ENCODE measurements at places on chromosomes 7 and 10. TPM values are rescaled to one million over a fixed set of nuclear protein-coding genes. Genes with fewer than 3 reads are reported as not detected.
A peak's percentile ranks its signal among the peaks of the same experiment; 100 is the strongest.

GRCh38 chr7:45975847-45976484, 54.9 kb upstream of the IGFBP3 start:
- DNase-seq, result no peak

DNA sequence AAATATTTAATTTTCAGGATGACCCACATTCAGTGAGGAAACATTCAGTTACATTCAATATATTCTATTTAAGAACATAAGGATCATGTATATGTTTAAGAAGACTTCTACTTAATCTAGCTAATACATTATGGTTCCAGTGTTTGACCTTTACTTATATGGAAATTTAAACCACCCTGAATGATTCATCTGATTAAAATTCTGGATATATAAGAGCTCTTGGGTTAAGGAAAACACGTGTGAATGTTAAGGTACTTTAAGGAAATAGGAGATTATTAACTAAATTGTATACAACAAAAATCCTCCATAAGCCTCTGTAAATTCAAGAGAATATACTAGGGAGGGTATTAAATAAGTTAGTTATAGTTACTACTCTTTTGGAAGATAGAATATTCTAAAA, 40.9 kb downstream of the HDAC9 start:
- peak; percentile 8 for DNase-seq

DNA sequence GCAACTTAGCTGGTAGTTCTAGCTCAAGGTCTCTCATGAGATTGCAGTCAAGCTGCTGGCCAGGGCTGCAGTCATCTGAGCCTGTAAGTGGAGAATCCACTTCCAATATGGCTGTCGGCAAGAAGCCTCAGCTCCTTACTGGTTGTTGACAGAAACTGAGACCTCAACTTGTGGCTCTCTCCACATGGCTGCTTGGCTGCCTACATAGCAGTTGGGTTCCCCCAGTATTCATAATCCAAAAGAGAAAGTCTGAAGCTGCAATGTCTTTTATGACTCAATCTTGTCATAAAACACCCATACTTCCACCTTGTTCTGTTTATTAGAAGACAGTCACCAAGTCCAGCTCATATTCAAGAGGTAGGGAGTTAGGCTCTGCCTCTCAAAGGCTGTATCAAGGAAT, 334.9 kb upstream of the KMT2E start:
- no peak for DNase-seq

DNA sequence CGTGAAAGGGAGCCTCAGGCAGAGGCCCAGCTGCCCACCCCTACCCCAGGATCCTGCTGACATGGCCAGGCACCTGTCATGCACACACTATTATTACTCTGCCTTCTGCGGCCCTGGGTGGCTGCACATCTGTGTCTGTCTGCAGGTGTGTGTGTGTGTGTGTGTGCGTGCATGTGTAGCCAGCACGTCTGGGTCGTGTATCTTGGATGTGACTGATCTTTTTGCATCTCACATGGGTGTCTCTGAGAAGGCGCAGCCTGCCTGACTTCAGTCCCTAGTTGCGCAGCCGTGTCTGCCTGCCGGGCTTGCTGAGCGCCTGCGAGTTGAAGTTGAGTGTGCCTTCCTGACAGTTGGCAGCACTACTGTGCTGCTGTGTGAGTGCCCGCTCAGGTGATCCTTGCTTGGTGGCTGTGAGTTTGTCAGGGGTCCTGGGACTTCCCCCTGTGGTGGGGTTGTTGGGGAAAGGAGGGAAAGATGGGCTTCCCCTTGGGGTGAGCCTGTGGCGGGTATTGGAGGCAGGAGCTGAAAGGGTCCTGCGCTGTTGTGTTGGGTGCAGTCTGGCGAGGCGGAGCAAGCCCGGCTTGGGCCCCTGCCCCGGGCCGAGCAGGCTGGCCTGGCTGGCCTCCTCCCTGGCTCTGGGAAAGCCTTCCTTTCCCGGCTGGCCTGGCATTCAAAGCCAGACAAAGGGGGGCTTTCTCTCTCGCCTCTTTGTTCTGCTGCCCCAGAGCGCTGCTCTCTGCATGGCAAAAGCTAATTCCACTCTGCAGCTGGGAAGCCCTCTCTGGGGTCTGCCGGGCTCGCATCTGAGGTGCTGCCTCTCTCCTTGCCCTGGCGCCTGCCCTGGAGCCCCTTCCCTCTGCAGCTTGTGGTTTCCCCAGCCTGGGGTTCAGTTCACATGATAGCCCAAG, 4.9 kb downstream of the TRIM8 start:
- DNase-seq, result no peak

DNA sequence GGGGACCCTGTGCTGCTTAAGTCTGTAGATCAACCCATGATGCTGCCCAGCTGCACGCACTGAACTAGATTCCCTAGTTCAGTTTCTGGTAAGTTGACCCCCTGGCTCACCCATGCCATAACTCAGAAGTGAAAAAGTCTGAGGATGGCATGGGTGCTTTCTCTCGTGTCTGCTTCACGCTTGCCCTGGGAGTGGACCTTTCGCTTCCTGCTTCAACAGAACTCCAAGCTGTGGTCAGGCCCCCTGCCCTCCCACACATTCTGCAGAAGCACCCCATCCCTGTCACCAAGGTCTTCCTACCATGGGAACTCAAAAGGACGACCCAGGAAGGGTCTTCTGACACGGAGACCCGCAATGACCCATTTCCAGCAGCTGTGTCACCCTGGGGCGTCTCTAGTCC, 39.9 kb downstream of the LRRC18 start:
- DNase-seq, result no peak

GRCh38 chr7:152663931-152664330, 12.0 kb downstream of the XRCC2 start:
- no peak for DNase-seq

- peak; percentile 12 for DNase-seq
These were observed 11.7 kb downstream of the CASP2 start for GRCh38 chr7:143299840-143300239.

DNA sequence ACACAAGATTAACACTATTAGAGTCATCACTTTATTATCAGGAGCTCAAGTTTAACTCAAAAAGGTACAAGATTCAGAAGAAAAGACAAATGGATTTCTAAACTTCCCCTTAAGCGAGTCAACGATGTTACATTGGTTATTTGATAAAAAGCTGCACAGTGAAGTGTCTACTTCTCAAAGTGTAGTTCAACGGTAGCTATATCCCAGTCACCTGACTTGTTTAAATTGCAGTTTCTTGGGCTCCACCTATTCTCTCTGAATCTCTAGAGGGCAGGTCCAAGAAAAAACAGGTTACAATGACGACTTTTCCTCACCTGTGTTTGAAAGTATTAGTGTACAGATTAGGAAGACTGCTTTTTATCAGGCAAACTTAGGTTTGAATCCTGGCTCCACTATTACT, 16.6 kb downstream of the MINDY3 start:
- no peak for DNase-seq

Gene CPA1
- not detected for polyA plus RNA-seq

Gene FAM25A
- polyA plus RNA-seq, result not detected

Gene ERVW-1
- polyA plus RNA-seq, result not detected

Gene EFCAB10
- not detected for polyA plus RNA-seq
